CD14-positive monocyte (primary cell): ENCODE measurements at places on chromosomes 3 and 15.

GRCh38 chr15:48603123-48603500, 42.4 kb downstream of the FBN1 start:
- no peak for DNase-seq

DNA sequence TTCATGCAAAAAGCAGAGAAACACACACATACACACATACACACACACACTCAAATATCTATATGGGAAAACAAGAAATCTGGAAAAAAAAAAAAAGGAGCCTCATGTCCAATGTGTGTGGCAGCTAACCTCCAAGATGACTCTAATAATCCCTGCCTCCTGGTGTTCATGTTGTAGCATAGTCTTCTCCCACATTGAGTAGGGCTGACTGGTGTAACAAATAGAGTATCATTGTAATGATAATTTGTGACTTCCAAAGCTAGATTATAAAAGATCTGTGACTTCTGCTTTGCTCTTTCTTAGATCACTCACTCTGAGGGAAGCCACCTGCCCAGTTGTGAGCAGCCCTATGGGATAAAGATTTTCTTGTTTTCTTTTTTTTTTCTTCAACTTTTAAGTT, 130.9 kb upstream of the TNIK start:
- DNase-seq: no peak

DNA sequence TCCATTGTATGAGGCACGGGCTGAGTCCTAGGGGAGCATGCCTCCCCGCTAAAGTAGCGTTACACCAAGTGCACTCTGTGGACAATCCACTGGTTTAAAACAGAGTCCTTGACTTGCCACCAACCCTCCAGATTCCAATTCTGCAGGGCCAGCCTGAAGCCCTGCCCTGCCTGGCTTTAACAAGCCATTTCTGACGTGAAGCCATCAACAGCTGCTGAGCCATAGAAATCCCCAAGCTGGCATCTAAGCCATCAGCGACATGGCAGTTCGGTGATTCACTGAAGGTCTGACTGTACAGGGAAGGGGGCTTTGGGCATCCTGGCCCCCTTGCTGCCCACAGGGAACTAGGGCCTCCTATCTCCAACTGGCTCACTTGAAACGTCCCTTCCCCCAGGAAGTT, 265.7 kb downstream of the UACA start:
- DNase-seq: no peak

GRCh38 chr15:49715211-49715610, 94.4 kb downstream of the DTWD1 start:
- no peak for DNase-seq

GRCh38 chr3:31625358-31625757, 92.6 kb downstream of the STT3B start:
- no peak for DNase-seq
